ENCODE measurements at places on chromosomes 13 and 19.

DNA sequence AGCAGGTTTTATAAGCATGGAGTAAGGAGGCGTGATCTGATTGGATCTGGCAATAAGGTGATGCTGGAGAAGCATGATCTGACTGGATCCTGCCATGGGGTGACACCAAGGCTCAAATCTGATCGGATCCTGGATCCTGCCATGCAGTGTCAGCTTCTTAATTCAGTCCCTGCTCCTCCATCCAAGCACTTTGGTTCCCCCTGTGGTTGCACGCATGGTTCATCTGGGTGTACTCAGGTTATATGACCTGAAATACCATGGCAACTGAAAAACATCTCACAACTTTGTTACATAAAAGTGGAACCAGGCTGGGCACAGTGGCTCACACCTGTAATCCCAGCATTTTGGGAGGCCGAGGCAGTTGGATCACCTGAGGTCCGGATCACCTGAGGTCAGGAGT is 17.6 kb upstream of the KLK4 start:
- no peak for DNase-seq

GRCh38 chr19:46849610-46850009 is 1.0 kb downstream of the AP2S1 start:
- DNase-seq, result no peak

GRCh38 chr19:6287269-6287885 is 7.6 kb upstream of the MLLT1 start:
- no peak for DNase-seq

GRCh38 chr13:98890186-98890585 is 87.7 kb downstream of the DOCK9 start:
- DNase-seq, result no peak

DNA sequence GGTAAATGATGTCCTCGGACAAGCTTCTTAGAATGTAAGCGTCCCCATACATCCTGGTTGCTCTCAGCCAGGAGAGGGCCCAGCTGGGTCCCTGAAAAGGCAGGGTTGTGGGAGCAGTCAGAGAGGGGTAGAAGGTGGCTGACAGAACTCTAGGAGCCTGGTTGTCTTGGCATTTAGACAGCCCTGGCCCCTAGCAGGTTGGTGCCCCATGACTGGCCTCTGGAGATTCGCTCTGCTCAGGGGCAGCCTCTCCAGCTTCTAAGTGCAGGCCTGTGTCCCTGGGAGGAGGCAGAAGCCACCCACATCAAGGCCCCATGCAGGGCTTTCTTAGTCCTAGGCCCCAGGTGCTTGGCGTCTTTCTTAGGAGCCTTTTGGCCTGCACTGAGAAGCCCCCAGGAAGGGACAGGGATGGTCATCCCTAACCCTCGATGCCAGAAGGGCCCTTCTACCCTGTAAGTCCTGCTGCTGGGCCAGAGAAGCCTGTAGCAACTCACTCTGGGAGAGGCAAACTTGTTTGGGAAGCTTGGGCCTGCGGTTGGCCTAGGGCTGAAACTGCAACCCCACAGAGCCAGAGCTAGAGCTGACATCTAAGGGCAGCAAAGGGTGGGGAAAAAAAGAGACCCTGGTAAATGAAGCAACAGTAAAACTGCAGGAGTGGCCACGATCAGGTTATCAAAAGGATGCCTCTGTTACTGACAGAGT is 2.8 kb upstream of the CDX2 start:
- DNase-seq, result no peak

DNA sequence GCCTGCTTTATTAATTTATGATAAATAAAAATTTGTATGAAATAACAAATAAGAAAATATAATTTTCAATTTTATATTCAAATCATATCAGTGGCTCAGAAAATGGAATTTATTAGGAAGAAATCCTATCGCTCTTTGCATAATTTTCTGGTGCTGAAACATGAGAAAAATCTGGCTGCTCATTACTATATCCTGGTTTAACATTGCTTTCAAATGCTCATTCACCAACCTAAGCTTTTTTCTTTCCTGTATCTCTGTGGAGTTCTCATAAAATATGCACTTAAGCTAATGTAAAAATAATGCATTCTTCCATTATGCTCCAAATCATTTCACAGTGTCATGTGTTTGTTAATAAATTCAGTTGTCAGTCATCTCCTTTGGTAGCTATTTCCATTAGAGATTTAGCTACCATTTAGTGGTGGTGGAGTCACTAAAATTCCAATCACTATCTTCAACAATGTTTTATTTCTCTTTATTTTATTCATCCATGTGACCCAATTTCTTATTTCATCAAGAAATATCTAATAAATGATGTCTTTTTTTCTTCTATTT is 498.0 kb downstream of the DCT start:
- DNase-seq, result no peak

- DNase-seq, result no peak
Measured at GRCh38 chr13:44739120-44739519, 163.0 kb upstream of the TSC22D1 start.

DNA sequence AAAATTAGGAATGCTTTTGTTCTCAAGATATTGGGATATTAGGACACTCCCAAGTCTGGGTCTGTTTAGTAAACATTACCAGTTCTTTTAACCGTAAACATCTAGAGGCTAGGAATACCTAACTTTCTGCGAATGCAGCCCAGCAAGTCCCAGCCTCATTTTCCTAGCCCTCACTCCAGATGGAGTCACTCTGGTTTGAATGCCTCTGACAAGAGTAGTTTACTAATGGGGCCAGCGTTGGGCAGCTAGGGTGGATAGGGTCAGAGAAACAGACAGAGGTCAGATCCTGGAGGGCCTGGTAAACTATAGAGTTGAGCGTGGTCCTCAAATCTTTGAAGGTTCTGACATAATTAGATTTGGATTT is 53.6 kb downstream of the WDFY2 start:
- DNase-seq, result no peak

DNA sequence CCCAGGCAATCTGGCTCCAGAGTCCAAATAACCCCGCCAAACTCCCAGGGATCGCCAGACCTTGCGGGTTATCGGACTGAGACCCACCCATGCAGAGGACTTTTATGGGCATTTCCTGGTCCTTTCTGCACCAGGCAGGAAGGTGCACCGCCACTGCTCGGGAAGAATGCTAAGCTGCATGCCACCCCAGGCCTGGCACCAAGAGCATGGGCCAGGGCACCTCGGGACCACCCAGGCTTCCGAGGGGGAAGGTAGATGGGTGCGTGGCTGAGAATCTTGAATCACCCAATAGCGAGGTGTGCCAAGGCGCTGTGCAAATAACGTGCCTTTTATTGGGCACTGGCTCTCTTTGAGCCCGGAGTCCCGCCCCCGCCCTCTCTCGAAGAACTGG is 422 bp upstream of the ZNF575 start:
- no peak for DNase-seq

DNA sequence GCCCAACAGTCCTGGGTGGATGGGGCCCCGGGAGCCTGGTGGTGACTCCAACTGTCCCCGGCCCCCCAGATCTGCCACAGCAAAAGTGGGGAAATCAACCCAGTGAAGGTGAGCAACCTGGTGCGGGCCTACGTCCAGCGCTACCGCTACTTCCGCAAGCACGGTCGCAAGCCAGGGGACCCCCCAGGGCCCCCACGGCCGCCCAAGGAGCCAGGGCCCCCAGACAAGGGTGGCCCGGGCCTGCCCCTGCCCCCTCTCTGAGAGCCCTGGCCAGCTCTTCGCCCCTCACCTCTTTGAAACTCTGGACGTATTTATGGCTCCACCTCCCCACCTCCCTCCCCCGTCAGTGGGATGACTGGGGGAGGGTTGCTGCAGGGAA is 7.5 kb downstream of the IRF3 start:
- no peak for DNase-seq

DNA sequence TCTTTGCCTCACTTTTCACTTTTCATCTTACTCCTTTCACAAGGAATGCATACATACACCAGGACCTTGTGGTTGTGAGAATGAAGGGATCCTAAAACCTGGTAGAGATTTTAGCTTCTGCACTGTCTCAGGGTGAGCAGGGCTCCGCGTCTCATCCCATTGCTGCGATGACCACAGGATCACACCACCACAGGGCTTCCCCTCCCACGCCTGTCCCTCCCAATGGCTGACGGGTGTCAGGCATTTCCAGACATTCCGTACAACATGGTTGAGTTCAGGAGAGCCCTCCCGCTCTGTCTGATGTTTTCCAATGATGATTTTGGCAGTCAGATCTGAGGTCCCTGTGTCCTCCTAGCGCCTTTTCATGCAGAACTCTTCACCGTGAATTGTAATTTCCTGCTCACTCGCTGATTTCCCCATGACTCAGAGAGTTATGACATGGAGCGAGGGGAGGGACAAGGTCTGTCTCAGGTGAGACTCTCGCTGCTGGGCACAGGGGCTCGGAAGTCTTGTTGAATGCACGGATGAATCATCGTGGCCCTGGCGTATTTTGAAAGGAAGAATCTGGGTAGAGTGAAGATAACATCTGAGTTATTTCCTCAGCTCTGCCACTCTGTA is 102.8 kb downstream of the TEX29 start:
- DNase-seq, result no peak

DNA sequence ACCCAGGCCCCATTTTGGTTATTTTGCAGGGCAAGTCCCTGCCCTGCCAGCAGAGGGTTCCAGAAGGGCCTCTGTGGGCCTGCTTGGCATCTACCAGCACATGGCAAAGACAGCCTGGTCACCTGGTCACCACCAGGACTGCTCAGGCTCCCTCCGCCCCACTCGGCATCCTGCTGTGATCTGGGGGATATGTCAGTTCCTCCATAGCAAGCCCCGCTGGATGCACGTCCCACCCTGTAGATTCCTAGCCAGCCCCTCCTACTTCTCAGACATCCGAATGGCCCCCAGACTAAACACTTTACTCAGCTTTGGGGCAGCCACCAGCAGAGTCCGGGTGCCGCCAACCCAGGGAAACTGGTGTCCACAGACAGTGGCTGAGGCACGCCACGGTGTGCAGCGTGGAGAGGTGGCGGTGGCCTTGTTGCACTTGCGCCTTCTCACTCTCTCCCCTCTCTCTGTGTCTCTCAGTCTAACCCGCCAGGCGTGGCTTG is 31.8 kb upstream of the USE1 start:
- DNase-seq, result no peak

DNA sequence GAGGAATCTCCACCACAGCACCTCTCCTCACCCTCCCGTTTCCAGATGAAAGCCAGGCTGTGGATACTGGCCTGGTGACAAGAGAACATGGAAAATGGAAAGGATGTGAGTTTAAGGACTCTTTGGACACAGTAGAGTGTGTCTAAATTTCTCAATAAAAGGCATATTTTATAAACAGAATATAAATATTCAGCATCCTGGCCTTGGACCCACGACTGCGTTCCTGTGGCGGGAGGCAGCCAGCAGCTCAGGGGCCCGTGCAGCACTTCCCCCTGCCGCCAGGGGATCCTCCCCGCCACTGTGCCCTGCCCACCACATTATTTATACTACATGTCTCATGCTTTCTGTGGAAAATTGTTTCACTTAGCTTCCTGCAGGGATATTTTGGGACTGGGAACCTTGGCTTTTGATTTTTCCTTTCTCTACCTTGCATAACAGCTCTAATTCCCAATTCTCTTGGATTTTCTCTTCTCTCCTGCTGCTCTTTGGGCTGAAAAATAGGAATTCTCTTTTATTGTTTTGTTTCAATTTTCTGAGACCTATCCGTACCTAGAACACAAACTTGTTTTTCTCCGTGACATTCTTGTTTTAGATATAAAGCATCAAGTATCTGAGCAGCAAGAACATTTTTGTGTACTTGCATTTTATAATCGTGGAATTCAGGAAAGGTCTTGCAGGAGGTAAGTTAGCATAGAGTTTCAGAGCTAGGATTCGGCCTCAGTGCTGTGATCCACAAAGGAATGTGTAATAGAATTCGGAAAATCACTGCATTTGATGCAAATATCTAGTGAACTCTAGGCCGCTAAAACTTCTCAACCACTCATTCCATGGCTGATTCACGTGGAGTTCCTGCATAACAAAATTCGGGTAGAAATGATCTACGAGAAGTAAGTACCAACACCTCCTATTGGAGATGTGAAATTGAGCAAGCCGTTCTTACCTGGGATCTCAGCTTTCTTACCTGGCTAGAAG is 107.7 kb upstream of the SPATA13 start:
- no peak for DNase-seq

DNA sequence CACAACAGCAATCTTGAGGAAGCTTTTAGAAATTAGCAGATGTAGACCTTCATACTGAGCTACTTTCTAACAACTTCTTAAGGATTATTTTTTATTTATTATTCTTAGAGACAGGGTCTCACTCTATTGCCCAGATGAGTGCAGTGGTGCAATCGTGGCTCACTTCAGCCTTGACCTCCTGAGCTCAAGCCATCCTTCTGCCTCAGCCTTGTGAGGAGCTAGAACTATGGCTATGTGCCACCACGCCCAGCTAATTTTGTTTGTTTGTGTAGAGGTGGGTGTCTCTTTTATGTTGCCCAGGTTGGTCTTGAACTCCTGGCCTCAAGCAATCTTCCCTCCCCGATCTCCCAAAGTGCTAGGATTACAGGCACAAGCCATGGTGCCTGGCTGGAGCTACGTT is 200.6 kb downstream of the TSHZ3 start:
- DNase-seq, result no peak

DNA sequence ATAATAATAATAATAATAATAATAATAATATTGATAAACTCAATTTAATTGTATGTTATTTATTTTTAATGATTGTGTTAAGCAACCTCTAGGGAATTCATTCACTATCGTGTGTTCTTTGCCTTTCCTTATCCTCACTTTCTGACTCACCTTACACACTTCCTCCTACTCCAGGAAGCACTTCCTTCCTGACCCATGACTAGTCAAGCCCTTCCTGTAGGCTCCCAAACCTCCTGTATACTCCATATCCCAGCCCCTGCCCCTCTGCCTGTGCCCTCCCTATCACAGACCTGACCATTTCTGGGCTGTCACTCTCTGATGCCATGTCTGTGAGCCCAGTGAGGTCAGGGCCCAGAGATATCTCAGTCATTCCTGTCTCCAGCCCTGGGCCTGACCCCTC is 7.6 kb downstream of the LGALS4 start:
- DNase-seq, result no peak

DNA sequence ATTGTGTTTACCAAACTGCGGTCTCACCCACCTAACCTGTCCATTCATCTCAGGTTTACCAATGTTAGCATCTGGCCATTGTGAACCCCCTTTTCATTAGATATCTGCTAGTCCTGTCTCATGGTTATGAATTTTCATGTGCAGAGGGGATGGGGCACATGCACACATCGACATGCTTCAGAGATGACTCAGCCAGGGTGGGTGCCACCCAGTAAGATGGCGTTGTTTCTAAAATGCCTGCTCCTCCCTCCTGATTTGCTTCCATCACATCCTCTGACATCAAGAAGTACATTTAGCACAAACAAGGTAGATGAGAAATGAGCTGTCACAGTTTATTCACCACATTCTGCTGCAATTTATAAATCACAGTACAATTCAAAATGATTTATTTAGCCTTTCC is 51.3 kb downstream of the GPALPP1 start:
- no peak for DNase-seq
